ENCODE measurements at places on chromosomes 4 and X. TPM values are rescaled to one million over a fixed set of nuclear protein-coding genes. Genes with fewer than 3 reads are reported as not detected.

- no peaks in the 10 kb centered on the region for H3K36me3 ChIP-seq
- no peaks in the 10 kb centered on the region for H3K27me3 ChIP-seq
- H3K4me3 ChIP-seq, result no peak overlapping the region
Measured at GRCh38 chr4:55020131-55020530, 105.3 kb downstream of the KDR start.

Gene FAM184B
- total RNA-seq, result not detected

GRCh38 chrX:72180539-72180938, 1.0 kb upstream of the PIN4 start:
- no peak for DNase-seq
- peak overlapping the region; percentile 68 for H3K27ac ChIP-seq
- no peaks in the 10 kb centered on the region for H3K27me3 ChIP-seq
- H3K36me3 ChIP-seq, result no peaks in the 10 kb centered on the region
- H3K4me1 ChIP-seq, result peaks cover 24% of the 10 kb centered on the region

- no peak for DNase-seq
- no peak overlapping the region for H3K27ac ChIP-seq
- H3K4me1 ChIP-seq, result no peaks in the 10 kb centered on the region
- H3K36me3 ChIP-seq, result no peaks in the 10 kb centered on the region
- H3K4me3 ChIP-seq, result no peak overlapping the region
- no peaks in the 10 kb centered on the region for H3K27me3 ChIP-seq
Measured at GRCh38 chr4:151468715-151469696, 60.0 kb downstream of the FHIP1A start.

- no peaks in the 10 kb centered on the region for H3K27me3 ChIP-seq
- H3K4me1 ChIP-seq, result peaks cover 13% of the 10 kb centered on the region
- no peak overlapping the region for H3K27ac ChIP-seq
Measured at GRCh38 chr4:70927502-70928137, 25.5 kb downstream of the MOB1B start.

DNA sequence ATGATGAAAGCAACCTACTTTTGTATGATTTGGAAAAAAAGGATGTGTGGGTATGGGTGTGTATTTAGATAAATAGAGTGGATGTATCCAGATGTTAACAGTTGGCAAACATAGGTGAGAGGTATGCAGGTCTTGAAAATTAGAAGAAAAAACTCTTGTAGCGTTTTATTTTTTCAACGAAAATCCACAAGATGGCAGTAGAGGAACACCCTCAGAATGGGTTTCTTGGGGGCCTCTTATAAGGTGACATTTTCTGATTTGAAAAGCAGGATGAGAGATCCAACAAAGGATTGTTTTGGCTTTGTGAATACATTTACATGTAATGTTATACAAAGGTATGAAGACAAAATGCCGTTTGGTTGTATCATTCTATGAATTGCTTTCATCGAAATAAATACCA, 68.3 kb downstream of the FMR1NB start:
- no peak overlapping the region for H3K27ac ChIP-seq
- H3K4me1 ChIP-seq, result no peaks in the 10 kb centered on the region
- peak; percentile 26 for DNase-seq
- H3K27me3 ChIP-seq, result no peaks in the 10 kb centered on the region
- no peaks in the 10 kb centered on the region for H3K36me3 ChIP-seq

Gene CACNA1F
- 1.2 TPM for total RNA-seq

DNA sequence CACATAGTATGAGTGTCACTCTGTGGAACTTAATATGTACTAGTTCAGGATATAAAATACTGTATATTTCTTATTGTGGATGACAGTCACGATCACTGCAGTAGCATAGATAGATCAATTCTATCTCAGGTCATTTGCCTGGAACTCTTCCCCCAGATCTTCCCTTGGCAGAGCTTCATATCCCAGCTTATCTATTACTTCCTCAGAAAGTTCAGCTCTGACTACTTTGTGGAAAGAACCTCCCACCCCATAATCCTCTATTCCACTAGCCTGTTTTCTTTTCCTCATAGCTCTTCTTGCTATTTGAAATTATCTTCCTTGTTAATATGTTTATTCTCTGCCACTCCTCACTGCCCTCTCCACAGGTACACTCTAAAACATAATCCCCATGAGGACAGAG, 10.9 kb downstream of the FAM241A start:
- no peak for DNase-seq
- H3K4me1 ChIP-seq, result peaks cover 7% of the 10 kb centered on the region
- no peaks in the 10 kb centered on the region for H3K36me3 ChIP-seq
- no peak overlapping the region for H3K27ac ChIP-seq
- no peaks in the 10 kb centered on the region for H3K27me3 ChIP-seq

DNA sequence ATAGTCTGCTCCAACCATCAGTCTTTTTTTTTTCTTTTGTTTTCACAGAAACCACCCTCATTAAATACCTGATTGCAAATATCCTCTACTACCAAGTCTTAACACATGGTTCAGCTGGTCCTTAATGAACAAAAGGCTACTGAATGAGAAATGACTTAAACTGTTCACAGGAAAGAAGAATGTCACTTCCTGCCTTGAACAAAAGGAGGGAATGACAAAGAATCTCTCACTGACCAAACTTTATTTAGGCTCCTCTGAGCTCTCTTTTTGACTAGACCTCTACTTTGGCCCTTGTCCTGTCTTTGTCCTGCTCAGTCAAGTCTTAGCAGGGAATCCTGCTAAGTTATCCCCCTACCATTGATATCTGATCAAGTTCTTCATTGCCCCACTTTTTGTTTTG, 31.8 kb upstream of the GJB1 start:
- H3K4me3 ChIP-seq, result no peak overlapping the region
- H3K36me3 ChIP-seq, result no peaks in the 10 kb centered on the region
- peaks cover 13% of the 10 kb centered on the region for H3K4me1 ChIP-seq
- H3K27me3 ChIP-seq, result no peaks in the 10 kb centered on the region

GRCh38 chr4:100166297-100167039, 23.8 kb downstream of the DDIT4L start:
- no peak overlapping the region for H3K4me3 ChIP-seq
- H3K27me3 ChIP-seq, result no peaks in the 10 kb centered on the region
- H3K4me1 ChIP-seq, result no peaks in the 10 kb centered on the region
- DNase-seq, result no peak

DNA sequence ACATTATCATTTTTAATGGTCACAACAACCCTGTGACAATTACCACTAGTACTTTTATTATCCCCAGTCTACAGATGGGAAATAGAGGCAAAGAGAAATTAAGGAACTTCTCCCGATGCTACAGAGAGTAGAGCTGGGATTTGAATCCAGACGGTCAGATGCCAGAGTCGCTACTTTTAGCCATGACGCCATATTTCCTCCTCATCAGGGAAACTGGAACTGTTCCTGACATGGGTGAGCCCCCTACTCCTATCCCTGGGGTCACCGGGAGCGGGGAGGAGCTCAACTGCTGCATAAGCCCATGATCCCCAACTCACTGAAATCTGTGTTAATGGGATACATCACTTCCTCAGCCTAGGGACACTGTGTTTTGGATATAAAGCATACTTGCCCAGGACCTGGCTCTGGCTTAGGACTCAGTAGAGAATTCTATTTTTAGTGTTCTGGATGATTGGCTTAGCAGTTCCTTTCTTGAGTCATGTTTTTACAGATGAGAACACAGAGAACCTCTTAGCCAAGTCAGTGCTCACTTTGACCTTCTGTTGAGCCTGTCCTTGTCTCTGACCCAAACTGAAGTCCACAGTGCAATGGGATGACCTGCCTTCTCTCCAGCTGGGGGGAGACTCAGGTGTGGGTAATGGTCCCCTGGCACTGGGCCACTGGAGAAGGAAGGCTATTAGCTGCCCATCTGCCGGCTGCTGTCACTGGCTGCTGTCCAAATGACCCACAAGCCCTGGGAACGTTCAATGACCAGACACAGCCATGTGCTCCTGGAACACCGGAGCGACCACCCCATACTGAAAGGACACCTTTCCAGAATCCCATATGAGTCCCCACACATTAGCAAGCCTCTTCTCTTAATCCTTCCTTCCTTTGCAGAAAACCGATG, 90.8 kb upstream of the SHISA3 start:
- DNase-seq, result no peak
- no peaks in the 10 kb centered on the region for H3K36me3 ChIP-seq
- no peak overlapping the region for H3K4me3 ChIP-seq
- H3K27ac ChIP-seq, result no peak overlapping the region

DNA sequence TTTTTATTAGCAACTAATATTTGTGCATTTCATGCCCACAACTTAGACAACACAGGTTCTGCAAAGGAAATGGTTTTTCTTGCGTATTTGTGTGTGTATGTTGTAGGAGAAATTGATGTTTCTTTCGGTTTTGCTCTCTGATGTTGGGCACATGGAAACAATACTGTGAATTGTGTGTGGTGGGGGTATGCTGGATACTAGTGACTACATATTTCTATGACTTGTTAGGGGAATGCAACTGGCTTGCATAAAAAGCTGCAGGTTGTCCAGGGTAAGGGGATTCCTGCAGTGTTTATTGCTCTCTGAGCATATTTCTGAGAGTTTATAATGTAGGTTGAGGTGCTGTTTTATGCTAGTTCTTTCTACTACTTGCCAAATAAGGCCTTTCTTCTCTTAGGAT, 11.6 kb downstream of the DLG3 start:
- peak overlapping the region; percentile 60 for H3K27ac ChIP-seq
- peaks cover 33% of the 10 kb centered on the region for H3K4me1 ChIP-seq
- peak overlapping the region; percentile 60 for H3K4me3 ChIP-seq
- H3K27me3 ChIP-seq, result no peaks in the 10 kb centered on the region

Gene NXF2
- not detected for total RNA-seq

Gene MAGEC1
- not detected for total RNA-seq

Gene RGN
- total RNA-seq, result not detected

Gene CHRDL1
- total RNA-seq, result not detected

Gene EMCN
- total RNA-seq, result not detected

Measured in CD4-positive, alpha-beta memory T cell (primary cell).